ENCODE measurements at places on chromosomes 2 and 18.
A peak's percentile ranks its signal among the peaks of the same experiment; 100 is the strongest.

DNA sequence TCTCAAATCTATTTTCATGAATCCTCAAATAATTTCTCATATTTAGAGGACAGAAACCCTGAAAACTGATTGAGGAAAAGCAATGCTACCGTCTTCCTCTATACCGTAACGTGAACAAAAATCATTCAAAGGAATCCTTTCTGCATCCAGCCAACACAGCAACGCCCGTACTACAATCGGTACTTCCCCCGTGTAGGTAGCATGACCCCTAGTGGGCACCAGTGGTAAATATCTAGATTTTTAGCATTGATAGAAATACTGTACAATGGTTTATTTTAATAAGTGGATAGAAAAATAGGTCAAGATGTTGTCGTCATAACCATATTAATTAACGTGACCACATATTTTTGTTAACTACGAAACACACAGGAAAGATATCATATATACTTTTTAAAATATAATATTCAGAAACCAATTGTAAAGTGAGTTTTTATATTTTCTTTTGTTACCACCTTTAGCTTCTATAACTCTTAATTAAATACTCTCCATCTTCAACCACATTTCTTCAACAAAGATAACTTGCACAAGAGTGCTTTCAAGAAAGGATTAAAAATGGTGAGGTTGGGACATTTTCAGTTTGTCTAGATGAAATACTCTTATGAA, 194.1 kb downstream of the SS18 start:
- no peak for DNase-seq

DNA sequence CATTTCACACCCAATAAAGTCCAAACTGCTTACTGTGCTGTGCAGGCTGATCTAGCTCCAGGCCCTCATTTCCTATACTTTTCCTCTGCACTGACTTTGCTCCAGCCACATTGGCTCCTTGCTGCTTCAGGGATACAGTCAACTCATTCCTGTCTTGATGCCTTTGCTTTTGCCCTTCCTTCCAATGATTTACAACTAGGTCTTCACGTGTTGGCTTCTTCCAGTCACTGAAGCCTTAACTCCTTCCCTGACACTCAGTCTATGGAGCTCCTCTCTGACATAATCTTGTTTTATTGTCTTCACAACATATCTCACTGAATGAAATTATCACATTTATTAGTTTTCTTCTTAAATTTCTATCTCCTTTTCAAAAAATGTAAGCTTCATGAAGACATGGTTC, 16.9 kb upstream of the C18orf32 start:
- DNase-seq, result no peak

DNA sequence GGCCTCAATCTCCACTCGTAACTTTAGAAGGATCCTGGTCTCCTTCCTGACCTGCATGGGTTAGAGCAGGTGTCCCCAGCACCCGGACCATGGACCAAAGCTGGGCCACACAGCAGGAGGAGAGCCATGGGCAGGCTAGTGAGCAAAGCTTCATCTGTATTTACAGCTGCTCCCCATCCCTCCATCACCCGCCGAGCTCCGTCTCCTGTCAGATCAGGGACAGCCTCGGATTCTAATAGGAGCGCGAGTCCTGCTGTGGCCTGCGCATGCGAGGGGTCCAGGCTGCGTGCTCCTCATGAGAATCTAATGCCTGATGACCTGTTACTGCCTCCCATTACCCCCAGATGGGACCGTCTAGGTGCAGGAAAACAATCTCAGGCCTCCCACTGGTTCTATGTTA, 297.7 kb upstream of the SALL3 start:
- DNase-seq, result no peak

DNA sequence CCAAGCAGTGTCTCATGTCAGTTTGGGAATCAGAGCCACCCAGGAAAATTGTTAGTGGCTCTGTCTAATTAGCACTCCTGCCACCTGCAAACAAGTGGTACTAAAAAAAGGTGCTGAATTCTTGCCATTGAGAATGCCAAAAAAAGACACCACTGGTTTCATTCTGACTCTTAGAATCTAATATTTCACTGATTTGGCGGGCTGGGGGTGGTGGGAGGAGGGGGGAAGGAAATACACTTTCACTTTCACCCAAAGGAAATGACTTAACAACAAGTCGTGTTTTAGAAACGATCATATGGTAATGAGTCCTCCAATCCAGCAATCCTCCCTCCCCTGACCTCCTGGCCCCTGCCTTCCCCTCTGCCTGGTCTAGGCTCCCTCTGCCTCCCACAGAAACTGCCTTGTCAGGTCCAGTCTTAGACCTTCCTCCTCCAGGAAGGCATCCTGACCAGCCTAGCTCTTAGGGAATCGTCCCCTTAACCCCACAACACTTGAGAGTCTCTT, 4.4 kb upstream of the KLHL29 start:
- no peak for DNase-seq

- DNase-seq, result no peak
These were observed 233.7 kb upstream of the NCKAP5 start for GRCh38 chr2:133801946-133802345.

GRCh38 chr2:235663875-235664274, 170.0 kb downstream of the AGAP1 start:
- DNase-seq, result no peak

- DNase-seq, result no peak
These were observed 615.0 kb upstream of the DDX18 start for GRCh38 chr2:117199511-117199910.

GRCh38 chr2:45871025-45871424, 219.6 kb downstream of the PRKCE start:
- no peak for DNase-seq

- no peak for DNase-seq
These were observed 119.1 kb downstream of the LYPD1 start for GRCh38 chr2:132550946-132551345.

- no peak for DNase-seq
These were observed 1.7 kb downstream of the FANCL start for GRCh38 chr2:58239243-58239925.

DNA sequence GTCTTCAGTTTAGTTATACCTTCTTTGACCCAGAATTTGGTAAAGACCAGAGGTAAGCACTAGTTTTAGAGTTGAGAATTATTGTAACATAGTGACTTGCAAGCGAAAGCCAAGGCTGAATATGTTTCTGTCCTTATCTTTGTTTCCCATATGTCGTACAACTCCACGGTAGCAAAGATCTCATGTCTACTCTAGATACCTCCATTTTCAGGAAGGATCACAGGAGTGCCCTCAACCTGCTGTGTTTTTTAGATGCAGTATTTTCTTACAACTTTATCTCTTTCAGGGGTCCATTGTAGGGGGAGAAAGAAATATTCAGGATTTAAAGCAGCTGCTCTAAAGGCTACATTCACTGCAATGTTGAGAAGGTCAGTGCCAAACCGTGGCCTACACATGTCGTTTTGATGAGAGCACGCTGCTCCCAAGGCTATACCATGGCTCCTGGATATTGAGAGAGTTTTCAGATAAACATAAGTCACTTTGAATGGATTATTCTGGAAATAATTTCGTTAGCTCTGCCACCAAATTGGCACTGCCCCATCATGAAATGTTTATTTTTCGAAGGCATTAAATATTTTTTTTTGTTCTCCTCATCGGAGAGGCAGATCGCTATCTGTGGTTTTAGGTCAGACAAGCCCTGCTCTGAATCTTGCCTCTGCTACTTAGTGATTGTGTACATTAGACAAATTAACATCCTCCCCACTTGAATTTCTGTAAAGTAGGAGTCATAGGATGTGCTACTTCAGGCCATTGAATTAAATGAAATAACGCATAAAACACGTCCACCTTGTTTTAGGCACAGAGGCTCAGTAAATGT, 2.1 kb downstream of the RHBDD1 start:
- DNase-seq, result no peak

DNA sequence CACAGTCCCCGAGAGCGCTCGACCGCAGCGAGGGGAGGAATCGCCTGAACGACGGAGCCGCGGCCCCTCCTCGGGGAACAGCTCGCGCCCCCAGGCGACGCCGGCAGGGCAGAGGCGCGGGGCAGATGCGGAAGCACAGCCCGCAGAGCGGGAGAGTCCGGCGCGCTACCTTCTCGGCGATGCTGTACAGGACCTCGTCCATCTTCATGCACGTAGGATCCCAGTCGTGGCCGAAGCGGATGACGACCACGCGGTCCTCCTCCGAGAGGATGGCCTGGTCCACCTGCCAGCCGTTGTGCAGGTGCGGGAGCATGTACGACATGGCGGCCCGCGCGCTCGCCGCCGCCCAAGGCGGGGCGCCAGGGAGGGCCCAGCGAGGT, 302 bp downstream of the TXNL4A start:
- peak; percentile 21 for DNase-seq

- DNase-seq, result no peak
These were observed 37.0 kb downstream of the KLHL14 start for GRCh38 chr18:32735781-32736180.

GRCh38 chr2:232214053-232214452, 164.5 kb upstream of the ALPP start:
- DNase-seq, result no peak

GRCh38 chr2:52463457-52463856, 1304.1 kb upstream of the CHAC2 start:
- DNase-seq, result no peak

- DNase-seq, result no peak
These were observed 14.2 kb downstream of the GPATCH11 start for GRCh38 chr2:37098416-37099118.

DNA sequence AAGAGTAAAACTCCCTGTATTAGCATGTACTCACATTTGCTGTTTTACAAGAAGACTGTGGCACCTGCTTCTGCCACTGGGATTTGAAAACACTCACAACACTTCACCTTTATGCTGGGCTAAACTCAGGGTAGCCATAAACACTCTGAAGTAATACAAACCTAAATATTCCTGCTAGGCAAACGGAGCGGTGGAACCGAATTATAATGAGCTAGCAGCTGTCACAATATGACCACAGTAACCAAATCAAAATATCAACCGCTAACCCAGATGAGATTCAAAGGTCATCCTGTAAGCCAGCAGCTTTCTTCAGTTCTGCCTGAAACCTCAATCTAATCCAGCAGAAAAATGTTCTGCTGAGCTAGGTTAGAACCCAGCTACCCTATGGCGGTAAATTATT, 132.1 kb downstream of the TCF4 start:
- no peak for DNase-seq

DNA sequence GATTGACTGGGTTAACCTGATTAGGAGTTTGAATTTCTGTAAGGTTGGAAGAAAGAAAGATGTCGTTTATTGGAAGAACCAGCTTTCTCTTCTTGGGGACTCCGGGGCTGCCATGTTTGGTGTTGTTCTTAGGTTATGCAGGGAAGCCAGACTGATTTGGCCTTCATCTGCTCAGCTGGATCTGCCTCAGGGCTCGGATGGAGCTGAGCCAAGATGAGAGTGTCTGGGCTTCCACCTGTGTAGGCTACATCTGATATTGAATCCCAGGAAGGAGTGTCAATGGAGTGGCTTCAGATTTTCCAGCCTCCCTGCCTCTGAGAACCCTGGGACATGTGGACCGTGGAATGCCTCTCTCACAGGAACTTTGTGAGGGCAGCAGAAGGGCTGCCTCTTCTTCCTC, 126.1 kb downstream of the WDSUB1 start:
- DNase-seq, result no peak

- DNase-seq, result no peak
These were observed 242.6 kb upstream of the NT5C1B start for GRCh38 chr2:18831916-18832510.

GRCh38 chr2:68127358-68128242, 30.1 kb upstream of the PNO1 start:
- no peak for DNase-seq

GRCh38 chr2:198314559-198315153, 510.3 kb downstream of the PLCL1 start:
- no peak for DNase-seq

DNA sequence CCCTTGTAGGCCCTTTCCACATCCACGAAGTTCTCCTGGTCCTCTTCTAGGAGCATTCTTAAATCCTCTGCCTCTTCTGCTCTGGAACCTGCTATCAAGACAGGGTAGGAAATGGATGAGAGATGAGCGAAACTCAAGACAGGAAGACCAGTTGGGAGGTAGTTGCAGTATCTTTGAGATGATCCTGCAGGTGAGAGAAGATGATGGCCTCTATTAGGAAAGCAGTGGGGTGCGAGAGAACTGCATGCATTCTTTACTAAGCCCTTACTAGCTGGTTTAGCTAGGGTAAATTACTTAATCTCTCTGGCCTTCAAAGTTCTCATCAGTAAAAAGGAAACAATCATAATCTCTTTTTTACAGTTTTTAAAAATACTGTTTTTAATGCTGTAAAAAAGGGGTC, 47.0 kb downstream of the VSNL1 start:
- DNase-seq, result no peak

DNA sequence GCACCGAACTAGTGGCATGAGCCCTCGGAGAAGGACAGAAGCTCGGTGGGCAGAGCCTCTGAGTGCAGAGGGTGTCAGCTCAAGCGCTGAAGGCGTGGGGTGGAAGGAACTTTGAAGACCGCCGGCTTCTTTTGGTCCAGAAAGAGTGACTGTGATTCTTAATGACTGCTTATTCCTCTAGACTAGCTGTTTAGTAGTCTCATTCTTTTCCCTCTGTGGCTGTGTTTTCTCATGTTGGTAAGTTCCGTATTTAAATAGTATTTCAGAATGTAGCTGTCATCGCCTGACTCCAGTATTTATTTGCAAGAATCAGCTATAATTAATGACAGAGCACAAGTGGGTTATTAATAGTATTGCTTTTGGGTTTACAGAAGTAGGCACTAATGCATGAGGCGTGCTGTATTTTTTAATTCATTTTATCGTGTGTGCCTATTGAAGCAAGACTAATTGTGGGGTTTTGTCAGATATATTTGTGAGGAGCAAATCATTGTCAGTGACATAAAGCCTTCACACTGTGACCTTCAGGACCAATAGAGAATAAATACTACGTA, 80.8 kb upstream of the NFATC1 start:
- DNase-seq, result no peak

DNA sequence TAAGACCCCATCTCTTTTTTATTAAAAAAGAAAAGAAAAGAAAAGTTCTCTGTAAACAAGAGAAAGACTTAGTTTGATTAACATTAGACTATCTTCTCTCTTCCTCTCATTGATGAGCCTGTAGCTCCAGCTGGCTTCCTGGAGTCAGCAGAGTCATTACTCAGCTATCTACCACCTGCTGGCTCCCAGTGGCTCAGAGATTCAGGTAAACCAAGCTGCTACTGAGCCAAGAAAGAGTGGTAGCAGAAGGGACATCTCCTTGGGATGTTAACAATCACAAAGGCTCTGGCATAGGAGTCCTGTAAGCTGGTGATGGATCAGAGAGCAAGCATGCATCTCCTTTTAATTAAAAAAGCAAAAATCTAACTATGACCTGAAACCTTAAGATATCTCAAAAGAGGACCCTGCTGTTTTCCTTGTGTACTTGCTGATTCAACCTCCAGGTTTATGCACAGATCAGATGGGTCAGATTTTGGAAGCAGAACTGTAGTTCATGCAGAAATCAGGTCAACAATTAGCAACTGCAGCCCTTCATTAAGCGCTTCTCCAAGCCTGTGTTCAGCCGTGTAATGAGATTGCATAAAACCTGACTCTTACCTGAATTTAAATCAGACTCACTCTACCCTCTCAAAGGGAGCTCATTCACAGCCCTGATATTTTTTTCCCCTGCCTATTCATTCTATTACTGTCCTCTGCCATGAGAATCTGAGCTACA, 225.8 kb downstream of the RNF152 start:
- DNase-seq, result no peak

Data from stimulated activated CD8-positive, alpha-beta memory T cell treated with anti-CD3 and anti-CD28 coated beads, Interleukin-4, amount 100 ng/mL, for 4 hours (primary cell).